Activated CD4-positive, alpha-beta T cell treated with anti-CD3 and anti-CD28 coated beads for 4 hours (primary cell): ENCODE measurements at places on chromosomes 7 and 10.

DNA sequence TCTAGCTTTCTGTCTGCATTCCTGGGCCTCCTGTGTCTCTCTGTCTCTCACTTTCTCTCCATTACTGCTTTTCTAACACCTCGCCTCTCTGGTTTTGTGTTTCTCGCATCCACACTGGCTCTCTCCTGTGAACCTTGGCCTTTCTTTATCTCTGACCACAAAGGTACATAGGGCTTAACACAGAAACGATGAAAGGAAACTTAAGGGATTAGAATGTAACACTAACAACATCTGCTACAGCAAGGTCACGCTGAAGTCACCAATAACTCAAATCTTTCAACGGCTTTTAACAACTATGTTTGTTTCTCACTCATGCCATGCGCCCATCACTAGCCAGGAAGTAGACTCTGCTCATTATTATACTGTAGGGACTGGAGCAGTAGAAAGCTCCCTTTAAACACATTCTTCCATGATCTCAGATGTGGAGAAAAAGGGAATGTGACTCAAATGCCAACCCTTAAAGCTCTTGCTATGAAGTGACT lies 9.3 kb upstream of the OR6V1 start:
- no peak for DNase-seq

GRCh38 chr7:132355048-132355447 lies 221.2 kb downstream of the PLXNA4 start:
- DNase-seq: no peak

DNA sequence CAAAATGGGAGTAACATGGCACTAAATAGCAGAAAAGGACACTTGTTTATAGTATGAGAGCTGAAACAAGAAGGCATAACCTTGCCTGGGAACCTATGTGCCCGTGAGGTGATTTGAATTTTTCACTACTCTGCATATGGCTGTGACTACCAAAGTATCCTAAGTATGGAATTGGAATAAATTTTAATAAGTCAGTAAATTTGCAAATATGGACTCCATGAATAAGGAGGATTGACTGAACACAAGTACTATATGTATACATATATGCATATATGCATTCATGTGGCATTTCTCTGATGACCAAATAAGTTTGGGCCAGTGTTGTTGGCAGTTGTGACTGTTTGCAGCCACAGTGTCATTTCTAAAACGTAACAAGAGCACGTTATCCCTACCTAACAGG lies 34.5 kb downstream of the PRR15 start:
- DNase-seq: no peak

- no peak for DNase-seq
These were observed 22.6 kb downstream of the PLAC9 start for GRCh38 chr10:80154978-80155695.

- DNase-seq: no peak
These were observed 34.8 kb downstream of the MGMT start for GRCh38 chr10:129501652-129502436.

DNA sequence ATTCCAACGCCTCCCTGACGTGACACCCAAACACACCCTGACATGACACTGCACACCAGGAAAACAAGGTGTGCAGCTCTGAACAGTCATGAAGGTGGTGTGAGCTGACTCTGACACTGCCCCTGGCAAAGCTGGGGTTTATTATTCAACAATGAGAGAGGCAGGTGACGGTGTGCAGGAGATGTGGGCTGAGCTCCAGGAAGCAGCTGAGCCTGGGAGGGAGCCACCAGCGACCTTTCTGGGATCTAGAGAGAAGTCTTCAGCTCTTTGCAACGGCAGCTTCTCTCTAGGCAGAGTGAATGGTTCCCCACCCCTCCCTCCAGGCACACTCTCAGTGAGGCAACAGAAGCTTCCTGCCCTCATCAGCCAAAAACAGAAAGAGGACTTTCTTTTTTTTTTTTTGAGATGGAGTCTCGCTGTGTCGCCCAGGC lies 65.6 kb downstream of the SH3PXD2A start:
- no peak for DNase-seq

DNA sequence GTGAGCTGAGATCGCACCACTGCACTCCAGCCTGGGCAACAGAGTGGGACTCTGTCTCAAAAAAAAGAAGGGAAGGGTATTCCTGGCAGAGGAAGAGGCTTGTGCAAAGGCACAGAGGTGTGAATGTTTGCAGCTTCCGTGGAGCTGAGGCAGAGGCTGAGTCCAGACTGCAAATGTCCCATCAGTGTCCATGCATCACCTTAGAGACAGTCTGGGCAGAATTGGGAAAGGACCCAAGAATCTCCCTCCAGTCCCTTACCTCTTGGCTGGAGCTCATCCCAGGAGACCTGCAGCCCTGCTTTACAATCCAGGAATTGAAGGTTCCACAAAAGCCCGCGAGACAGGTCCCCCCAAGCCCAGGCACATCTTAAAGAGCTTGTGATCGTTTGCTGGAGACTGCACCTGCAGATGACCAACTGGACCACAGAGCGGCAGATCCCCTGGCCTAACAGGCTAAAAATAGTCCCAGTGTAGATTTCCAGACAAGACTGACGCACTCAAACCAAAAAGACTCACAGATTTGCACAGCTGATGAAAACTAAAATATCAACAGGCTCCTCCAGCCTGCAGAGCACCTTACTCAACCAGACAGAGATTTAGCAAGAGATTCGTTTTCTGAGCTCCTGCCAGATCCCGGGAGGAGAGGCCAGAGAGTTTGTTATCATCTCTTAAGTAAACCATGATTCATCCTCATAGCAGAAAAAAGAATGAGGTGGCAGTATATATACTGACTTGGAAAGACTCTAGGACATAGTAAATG lies 22.9 kb upstream of the NANOS1 start:
- DNase-seq: no peak

GRCh38 chr10:4733150-4733842 lies 92.7 kb upstream of the AKR1E2 start:
- no peak for DNase-seq

DNA sequence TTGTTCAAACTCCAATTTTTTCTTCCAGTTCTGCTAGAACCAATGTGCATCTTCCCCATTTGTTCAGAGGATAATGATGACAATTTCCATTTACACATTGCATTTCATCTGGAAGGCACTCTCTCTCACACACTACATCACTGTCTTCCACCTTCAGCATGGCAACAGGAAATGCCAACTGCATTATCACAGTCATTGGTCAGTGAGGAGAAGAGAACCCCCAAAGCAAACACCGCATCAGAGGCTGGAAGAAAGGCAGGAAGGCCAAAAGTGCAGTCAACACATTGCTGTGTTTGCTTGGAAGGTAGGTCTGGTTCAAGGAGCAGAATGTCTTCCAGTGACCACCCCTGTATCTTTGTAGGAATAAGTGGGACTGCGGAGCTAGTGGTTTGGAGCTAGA lies 192.2 kb upstream of the RHOBTB1 start:
- no peak for DNase-seq

DNA sequence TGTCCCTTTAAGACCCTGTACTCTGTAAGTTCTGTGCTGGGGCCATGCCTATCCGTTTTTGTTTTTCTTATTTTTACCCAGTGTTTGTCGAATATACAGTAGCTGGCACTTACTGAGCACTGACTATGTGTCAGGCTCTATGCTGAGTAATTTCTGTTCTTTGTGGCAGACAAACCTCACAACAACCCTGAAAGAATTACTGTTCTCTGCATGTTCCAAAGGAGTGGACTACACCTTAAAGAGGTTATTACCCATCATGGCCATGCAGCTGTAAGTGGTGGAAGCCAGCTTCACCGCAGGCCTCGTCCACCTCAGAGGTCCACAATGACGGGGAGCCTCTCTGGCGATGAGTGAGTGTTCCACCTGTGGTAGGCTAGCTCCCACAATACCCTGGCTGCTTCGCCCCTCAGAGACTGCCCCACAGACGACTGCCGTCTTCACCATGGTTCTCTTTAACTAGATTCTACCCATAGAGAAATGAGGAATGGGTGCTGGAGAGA lies 30.1 kb upstream of the RBM20 start:
- DNase-seq: no peak

- DNase-seq: no peak
These were observed 12.7 kb downstream of the SCIN start for GRCh38 chr7:12583176-12583575.

GRCh38 chr7:159296093-159296681 lies 151.5 kb upstream of the VIPR2 start:
- DNase-seq: no peak

DNA sequence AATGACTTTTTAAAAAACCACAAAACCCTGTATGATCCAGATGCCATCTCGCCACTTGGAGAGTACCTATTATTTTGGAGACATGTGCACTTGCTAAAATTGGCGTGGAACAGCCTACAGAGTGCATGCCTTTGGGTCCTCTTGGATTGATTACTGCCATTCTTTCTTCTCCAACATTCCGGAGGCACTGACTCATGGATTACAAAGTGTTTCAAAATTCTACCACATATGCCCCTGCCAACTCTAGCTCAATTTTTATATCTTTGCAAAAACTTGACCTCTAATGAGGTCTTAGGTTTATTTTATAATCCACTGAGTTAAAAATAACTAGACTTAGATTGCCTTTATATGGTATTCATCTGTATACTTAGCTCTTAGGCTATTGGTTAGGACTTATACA lies 55.8 kb upstream of the KIF5B start:
- no peak for DNase-seq

DNA sequence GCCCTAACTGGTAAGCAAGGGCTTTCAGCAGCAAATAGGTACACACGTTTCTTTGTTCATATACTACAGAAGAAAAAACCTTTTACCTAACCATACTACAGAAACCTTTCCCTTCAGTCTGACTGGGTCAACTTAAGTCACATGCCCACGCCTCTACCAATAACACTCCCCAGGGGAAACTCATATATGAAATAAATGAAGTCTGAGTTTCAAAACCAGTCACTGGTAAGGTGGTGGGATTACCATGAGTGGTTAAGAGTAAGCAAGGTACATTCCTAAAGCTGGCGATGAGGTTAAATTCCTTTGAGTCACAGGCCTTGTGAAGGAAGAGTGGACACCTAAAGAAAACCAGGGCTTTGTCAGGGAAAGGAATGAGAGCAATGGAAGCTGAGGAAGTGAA lies 21.4 kb upstream of the KIF20B start:
- no peak for DNase-seq

DNA sequence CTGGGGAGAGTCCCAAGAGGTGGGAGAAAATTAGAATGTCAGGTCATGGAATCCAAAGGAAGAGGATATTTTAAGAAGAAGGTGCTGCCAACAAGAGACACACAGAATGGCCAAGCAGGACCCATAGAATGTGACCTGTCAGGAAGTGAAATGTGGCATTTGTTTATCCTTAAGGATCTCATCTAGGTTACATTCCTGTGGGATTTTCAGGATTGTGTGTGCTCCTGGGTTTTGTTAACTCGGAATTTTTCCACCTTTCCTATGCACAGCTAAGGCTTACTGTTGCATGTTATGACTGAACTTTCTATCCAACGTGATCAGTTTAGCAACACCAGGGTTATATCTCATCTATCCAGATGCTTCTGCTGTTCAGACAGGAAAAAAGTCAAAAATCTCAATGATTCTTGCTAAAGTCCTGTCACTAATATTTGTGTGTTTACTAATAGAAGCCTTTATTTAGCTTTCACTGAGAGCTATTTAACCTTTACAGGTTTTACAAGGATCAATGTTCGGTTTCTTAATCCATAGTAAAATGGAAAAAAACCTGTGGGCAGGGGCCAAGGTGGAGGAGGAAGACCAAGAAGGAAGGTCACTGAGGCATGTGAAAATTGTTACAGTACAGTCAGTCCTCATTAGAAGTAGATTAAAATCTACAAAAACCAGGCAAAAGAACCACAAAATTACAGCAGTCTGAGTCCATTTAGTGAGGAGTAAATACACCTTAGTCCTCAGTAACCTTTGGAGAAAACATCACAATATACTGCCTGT lies 437.8 kb upstream of the NPVF start:
- DNase-seq: no peak

DNA sequence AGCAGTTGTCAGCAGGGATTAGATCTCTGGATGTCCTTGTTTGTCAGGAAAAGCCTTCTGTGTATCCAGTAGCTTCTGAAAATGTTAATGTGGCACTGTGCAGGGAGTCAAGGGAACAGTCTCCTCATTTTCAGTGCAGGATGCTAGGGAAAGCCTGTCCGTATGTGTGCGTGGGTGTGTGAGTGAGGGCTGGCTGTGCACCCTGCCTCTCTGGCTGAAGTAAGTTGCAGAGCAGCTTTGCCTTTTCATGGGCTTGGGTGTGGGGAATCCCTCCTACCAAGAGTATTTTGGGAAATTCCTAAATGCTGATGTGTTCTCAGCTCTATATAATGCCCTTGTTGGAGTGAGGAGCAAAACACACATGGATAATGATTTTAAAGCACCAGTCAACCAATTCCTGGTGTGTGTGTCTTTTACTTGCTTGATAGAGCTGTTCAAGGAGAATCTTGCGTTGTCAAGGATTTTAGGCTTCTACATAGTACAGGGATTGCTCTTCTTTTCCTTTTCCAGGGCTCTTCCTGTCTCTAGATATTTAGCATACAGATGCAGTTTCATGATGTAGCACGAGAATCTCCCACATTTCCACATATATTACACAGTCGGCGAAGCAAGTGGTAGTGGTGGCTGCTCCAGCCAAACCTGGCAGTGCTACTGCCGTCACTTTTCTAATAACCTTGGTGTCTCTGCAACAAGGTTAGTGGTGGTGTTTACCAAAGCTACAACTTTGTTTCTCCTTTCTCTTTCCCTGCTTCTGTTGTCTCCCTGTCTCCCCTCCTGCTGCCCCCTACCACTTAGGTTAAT lies 92.8 kb downstream of the MCU start:
- no peak for DNase-seq

DNA sequence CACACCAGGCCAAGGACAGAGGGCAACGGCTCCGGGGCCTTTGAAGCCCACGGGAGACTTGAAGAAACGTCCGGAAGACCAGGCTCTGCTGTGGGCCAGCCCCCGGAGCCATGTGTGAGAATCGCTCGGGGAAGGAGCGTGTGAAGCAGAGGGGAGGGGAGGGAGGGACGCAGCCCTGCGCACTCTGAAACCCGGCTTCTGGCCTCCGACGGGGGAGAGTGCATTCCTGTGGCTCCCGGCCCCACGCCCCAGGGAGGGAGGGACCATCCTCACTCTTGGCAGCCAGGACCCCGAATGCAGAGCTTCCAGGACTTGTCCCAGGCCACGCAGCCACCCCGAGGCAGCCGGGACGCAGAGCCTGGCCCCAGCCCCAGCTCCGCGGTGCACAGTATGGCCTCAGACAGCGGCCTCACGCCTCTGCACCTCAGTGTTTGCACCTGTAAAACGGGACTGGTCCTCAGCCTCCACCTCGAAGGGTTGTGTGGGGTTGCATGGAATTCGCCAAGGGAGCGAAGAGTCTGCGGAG lies 67.4 kb downstream of the PDGFA start:
- no peak for DNase-seq

DNA sequence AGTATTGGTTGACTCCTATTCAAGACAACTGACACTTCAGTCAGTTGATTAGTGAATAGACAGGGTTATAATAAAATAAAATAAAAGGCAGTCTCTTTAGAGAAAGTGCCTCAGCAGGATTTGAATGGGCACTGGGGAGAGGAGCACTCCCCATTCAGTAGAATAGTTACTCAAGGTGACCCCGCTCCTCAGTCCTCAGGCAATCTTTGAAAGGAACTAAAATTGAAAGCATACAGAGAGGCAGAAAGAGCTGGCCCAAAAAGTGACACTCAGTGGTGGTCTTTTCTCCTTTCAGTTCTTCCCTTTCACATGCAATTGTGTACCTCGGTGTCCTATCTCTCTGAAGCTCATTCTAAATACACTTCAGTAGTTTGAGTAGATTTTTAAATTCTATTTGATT lies 47.4 kb upstream of the MACC1 start:
- no peak for DNase-seq
